ENCODE measurements at places on chromosomes 7 and 10.
A peak's percentile ranks its signal among the peaks of the same experiment; 100 is the strongest.

- peaks cover 26% of the 10 kb centered on the region for H3K4me1 ChIP-seq
- peak overlapping the region; percentile 66 for H3K27ac ChIP-seq
- DNase-seq = no peak
- H3K36me3 ChIP-seq = no peaks in the 10 kb centered on the region
Observed at GRCh38 chr7:95501261-95501832, 15.6 kb downstream of the ASB4 start.

- H3K36me3 ChIP-seq = peaks cover 5% of the 10 kb centered on the region
- peaks cover 49% of the 10 kb centered on the region for H3K4me1 ChIP-seq
Observed at GRCh38 chr7:128055637-128056036, 24.4 kb upstream of the LRRC4 start.

DNA sequence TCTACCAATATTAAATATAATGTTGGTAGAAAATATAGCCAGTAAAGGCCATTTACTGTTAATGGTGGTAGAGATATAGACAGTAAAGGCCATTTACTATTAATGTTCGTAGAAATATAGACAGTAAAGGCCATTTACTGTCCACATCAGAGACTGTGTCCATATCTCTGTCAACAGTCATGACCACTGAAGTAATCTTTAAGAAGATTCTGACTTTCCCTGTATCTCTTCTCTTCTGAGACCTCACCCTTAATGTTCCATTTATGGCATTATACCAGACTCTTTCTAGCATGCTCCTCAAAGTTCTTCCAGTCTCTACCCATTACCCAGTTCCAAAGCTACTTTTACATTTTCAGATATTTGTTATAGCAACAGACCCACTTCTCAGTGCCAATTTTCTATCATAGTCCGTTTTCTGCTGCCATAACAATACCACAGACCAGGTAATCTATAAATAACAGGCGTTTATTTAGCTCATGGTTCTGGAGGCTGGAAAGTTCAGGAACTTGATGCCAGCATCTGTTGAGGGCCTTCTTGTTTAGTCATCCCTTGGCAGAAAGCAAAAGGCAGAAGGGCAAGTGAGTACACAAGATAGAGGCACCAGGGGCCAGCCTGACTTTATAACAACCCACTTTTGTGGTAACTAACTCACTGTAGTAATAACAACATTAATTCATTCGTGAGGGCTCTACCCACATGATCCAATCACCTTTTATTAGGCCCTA lies 7.9 kb upstream of the NUDCD3 start:
- no peaks in the 10 kb centered on the region for H3K36me3 ChIP-seq
- no peak for DNase-seq
- H3K27me3 ChIP-seq = peaks cover 20% of the 10 kb centered on the region
- no peak overlapping the region for H3K4me3 ChIP-seq
- no peak overlapping the region for H3K27ac ChIP-seq

- H3K27me3 ChIP-seq = peaks cover 34% of the 10 kb centered on the region
- no peak for DNase-seq
- no peak overlapping the region for H3K4me3 ChIP-seq
- no peak overlapping the region for H3K27ac ChIP-seq
Observed at GRCh38 chr10:77191324-77192049, 446.1 kb downstream of the KCNMA1 start.

- H3K4me1 ChIP-seq = no peaks in the 10 kb centered on the region
- no peak for DNase-seq
- H3K4me3 ChIP-seq = no peak overlapping the region
- H3K27me3 ChIP-seq = no peaks in the 10 kb centered on the region
- no peaks in the 10 kb centered on the region for H3K36me3 ChIP-seq
Observed at GRCh38 chr10:2145926-2146478, 408.7 kb upstream of the ADARB2 start.

DNA sequence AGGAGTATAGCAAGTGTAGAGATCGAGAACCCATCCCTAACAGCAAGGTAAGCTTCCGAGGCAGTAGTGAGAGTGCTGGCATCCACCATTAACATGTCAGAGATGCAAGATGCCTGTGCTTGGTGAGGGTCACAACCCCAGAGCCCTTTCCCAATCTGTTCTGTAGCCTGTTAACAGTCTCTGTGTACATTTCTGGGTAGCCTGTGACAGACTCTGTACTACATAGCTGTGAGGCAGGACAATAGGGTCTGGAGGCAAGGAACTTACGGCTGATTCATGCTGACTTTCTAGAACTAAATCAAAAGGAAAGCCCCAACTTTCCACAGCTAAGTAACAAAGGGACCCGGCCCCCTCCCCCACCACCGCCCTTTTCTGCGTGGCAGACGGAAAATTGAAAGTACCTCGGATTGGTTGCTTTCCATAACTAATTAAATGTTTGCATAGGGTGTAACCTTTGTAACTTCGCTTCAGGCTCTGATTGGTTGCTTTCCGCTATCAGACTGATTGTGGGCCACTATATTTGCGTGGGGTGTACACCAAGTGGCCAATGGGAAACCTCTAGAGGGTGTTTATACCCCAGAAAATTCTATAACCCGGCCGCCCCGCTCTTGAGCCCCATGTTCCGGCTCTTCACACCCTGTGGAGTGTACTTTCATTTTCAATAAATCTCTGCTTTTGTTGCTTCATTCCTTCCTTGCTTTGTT lies 1.4 kb upstream of the TMEM168 start:
- no peaks in the 10 kb centered on the region for H3K27me3 ChIP-seq
- no peak overlapping the region for H3K4me3 ChIP-seq
- no peak for DNase-seq
- peaks cover 19% of the 10 kb centered on the region for H3K4me1 ChIP-seq
- H3K36me3 ChIP-seq = peaks cover 7% of the 10 kb centered on the region

- peak overlapping the region; percentile 65 for H3K27ac ChIP-seq
- no peak for DNase-seq
- peaks cover 11% of the 10 kb centered on the region for H3K27me3 ChIP-seq
- H3K4me1 ChIP-seq = peaks cover 9% of the 10 kb centered on the region
Observed at GRCh38 chr7:156903232-156903909, 10.4 kb upstream of the LMBR1 start.

- H3K4me3 ChIP-seq = no peak overlapping the region
- DNase-seq = no peak
- no peaks in the 10 kb centered on the region for H3K36me3 ChIP-seq
- peaks cover 7% of the 10 kb centered on the region for H3K27me3 ChIP-seq
Observed at GRCh38 chr10:117454502-117454901, 79.3 kb upstream of the PDZD8 start.

DNA sequence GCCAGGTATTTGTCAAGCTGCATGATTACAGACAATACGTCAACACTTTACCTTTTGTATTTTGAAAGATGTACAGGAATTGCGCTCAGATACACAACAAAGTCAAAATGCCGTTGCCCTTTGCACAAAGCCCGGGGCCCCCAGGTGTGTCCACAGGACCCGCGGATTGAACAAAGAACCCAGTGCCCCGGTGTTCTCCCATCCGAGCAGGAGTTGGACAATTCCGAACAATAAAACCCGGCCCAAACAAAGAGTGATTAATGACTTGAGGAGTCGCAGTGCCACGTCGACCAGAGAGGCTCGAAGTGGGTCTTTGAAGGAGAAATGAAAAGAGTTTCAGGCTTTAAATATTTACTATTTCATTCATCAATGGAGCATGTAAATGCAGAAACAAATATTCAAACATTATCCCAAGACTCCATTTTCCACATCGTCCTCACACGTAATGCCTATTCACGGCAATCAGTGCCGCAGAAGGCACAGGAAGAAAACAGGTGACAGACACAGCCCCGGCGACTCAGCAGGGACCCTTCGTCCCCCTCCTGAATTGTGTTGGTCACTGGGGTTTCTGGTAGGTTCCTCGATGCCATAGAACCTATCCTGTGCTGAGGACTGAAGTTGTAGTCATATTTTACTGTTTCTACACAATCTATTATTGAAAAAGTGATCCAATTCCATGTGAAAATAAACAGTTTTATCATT lies 70.9 kb upstream of the MGMT start:
- H3K27me3 ChIP-seq = no peaks in the 10 kb centered on the region
- no peaks in the 10 kb centered on the region for H3K36me3 ChIP-seq

DNA sequence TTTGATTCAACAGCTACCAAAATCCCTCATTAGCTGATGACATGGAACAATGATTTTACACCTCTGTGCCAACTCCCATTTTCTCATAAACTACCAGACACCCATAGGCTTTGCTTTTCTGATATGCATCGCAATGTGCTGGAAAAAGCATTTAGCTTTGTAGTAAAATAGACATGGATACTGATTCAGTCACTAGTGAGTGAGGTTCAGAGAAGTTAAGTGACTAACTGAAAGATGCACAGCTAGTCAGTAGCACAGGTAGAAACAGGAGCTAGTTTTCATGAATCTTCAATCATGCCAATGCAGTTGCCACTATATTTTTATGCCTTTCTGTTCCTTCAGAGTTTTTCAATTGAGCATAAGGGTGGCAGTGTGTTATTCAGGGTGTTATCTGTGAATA lies 38.7 kb downstream of the PRKG1 start:
- H3K27me3 ChIP-seq = no peaks in the 10 kb centered on the region
- H3K4me1 ChIP-seq = no peaks in the 10 kb centered on the region
- H3K4me3 ChIP-seq = no peak overlapping the region

DNA sequence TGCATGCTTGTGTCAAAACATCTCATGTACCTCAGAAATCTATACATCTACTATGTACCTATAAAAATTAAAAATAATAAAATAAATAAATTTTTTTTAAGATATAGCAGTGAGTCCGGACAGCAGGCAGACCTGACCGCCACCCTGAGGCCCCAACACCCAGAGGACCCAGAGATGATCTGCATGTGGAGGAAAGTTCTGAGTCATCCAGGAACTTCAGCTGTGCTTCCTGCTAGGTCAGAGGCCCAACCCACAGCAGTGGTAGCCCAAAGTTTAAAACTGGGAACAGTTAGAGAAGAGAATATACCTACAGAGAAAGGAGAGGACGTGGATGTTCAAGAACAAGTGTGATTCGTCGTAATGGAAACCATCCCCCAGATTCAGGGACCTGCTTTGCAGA lies 683.7 kb upstream of the NRP1 start:
- H3K27me3 ChIP-seq = no peaks in the 10 kb centered on the region
- no peaks in the 10 kb centered on the region for H3K36me3 ChIP-seq
- DNase-seq = no peak
- no peak overlapping the region for H3K4me3 ChIP-seq
- no peaks in the 10 kb centered on the region for H3K4me1 ChIP-seq

DNA sequence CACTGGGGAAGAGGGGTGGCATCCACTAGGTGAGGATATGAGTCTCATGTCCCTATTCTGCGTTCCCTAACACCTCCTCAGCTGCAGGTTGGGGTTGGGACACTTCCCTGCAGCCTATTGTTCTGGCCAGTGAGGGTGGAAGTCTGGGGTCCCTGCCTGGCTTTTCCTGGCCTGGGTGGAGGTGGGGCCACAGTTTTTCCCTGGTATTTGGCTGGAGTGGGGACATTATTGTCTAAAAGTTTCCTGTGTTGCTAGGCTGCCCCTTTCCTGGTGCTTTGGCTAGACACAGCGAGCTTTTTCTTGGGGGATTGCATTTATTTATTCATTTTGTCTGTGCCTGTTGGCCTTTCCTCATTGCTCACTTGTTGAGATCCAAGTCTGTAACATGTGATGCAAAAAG lies 559.5 kb upstream of the IGFBP3 start:
- no peaks in the 10 kb centered on the region for H3K27me3 ChIP-seq
- H3K4me1 ChIP-seq = no peaks in the 10 kb centered on the region
- no peak overlapping the region for H3K27ac ChIP-seq
- H3K36me3 ChIP-seq = no peaks in the 10 kb centered on the region
- DNase-seq = no peak

- no peak for DNase-seq
- H3K4me3 ChIP-seq = peak overlapping the region; percentile 31
- no peaks in the 10 kb centered on the region for H3K27me3 ChIP-seq
- peaks cover 43% of the 10 kb centered on the region for H3K4me1 ChIP-seq
- H3K36me3 ChIP-seq = peaks cover 8% of the 10 kb centered on the region
Observed at GRCh38 chr10:70617798-70618568, 15.4 kb upstream of the PRF1 start.

- DNase-seq = no peak
- H3K36me3 ChIP-seq = no peaks in the 10 kb centered on the region
- H3K27ac ChIP-seq = no peak overlapping the region
- peaks cover 3% of the 10 kb centered on the region for H3K4me1 ChIP-seq
- H3K4me3 ChIP-seq = no peak overlapping the region
- H3K27me3 ChIP-seq = peaks cover 5% of the 10 kb centered on the region
Observed at GRCh38 chr10:127947211-127947610, 40.3 kb downstream of the PTPRE start.

GRCh38 chr7:11458736-11459483 lies 373.1 kb downstream of the THSD7A start:
- H3K27ac ChIP-seq = no peak overlapping the region
- H3K27me3 ChIP-seq = no peaks in the 10 kb centered on the region
- H3K4me1 ChIP-seq = no peaks in the 10 kb centered on the region
- no peak for DNase-seq

DNA sequence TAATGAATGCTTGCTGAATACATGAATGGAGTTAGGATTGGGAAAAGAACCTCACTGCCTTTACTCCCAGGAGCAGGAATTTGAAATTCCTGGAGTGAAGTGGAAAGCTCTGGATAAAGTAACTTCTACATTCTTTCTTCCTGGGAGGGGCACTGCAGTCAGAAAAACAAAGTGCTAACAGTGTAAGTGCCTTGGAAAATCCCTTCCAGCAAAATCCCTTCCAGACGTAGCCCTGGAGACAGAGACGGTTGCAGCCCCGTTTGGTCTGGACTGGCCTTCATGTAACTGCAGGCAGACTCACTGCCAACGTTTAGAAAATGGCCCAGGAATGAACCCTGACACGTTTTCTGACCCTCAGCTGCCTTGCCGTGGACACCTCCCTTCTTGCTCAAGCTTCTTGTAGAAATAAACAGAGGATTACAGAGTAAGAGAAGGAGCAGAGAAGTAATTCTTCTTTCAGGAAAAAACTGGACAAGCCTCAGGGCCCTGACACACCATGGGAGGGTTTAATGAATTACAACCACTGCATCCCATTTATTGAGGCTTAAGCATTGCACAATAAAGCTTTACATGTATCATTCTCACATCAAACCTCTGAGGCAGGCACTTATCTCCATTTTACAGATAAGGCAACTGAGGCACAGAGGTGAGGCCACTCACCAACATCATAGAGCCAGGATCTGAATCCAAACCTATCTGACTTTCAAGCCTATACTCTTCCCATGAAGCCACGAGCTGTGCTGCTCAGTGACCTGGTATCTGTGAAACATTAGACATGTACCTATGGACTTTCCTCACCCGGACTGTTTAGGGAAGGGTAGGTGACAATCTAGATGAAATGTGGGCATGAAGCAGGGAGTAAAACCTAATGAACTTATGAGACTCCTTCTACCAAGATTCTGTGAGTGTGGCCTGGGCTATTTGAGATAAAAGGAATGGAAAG lies 7.8 kb downstream of the ITPRIP start:
- H3K4me3 ChIP-seq = no peak overlapping the region
- DNase-seq = no peak
- H3K27me3 ChIP-seq = no peaks in the 10 kb centered on the region
- peak overlapping the region; percentile 97 for H3K27ac ChIP-seq

- H3K4me1 ChIP-seq = no peaks in the 10 kb centered on the region
- H3K4me3 ChIP-seq = no peak overlapping the region
- no peak for DNase-seq
- no peaks in the 10 kb centered on the region for H3K27me3 ChIP-seq
- H3K36me3 ChIP-seq = no peaks in the 10 kb centered on the region
Observed at GRCh38 chr7:80499350-80499953, 12.4 kb downstream of the GNAT3 start.
